ENCODE measurements at places on chromosomes 2 and 18.

DNA sequence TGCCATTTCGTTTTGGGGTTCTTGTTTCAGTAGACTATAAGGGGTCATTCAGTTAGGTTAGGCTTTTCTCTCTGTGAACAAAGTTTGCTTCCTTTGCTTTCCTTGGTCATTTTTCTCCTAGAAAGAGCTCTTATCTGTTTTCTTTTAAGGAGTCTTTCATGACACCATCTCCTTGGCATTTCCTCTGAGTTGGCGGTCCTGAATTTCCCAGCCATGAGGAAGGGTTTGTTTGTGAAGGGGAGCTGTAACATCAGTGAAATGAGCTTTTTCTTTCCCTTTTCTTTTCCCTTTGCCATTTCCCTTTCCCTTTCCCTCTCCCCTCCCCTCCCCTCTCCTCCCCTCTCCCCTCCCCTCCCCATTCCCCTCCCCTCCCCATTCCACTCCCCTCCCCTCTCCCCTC, 61.7 kb downstream of the MAP4K4 start:
- DNase-seq: no peak
- no peak overlapping the region for H3K4me3 ChIP-seq
- H3K27ac ChIP-seq: peak overlapping the region; percentile 68
- no peaks in the 10 kb centered on the region for H3K36me3 ChIP-seq
- no peaks in the 10 kb centered on the region for H3K27me3 ChIP-seq

DNA sequence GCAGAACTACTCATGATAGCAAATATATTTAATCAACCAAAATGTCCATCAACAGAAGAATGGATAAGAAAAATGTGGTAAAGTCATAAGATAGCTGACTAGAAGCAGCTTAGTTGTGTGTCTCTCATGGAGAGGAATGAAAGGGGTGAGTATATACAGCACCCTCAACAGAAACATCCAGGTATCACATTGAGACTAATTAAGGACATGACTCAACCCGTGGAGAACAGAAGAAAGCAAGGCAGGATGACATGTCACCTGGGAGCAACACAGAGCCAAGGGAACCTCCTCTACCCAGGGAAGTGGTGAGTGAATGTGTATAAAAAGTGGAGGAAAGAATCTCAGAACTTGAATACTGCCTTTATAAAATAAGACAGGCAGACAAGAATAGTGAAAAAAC, 1695.0 kb upstream of the CELF4 start:
- no peak overlapping the region for H3K27ac ChIP-seq
- no peaks in the 10 kb centered on the region for H3K4me1 ChIP-seq
- no peak overlapping the region for H3K4me3 ChIP-seq
- H3K36me3 ChIP-seq: no peaks in the 10 kb centered on the region
- no peak for DNase-seq

- no peak overlapping the region for H3K4me3 ChIP-seq
- H3K27ac ChIP-seq: no peak overlapping the region
- DNase-seq: no peak
- no peaks in the 10 kb centered on the region for H3K36me3 ChIP-seq
- H3K27me3 ChIP-seq: no peaks in the 10 kb centered on the region
- H3K4me1 ChIP-seq: no peaks in the 10 kb centered on the region
Observed at GRCh38 chr18:70046207-70046606, 98.5 kb upstream of the CD226 start.

DNA sequence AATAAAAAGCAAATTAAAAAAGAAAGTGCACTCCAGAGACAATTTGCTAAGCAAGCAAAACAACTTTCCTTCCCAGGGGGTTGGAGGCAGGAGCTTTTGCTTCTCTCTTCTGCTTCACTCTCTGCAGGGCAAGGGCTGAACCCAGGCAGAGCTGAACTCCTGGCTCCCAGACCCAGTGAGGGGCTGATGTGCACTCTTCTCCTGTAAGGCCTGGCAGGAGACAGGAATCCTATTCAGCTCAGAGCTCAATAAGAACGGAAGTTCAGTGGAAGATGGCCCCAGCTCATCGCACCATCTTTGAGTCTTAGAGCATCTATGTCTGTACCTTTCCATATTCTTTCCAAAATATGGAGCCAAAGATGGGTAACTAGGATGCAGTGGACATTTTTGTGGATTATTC, 29.1 kb downstream of the CIB4 start:
- no peak overlapping the region for H3K27ac ChIP-seq
- no peaks in the 10 kb centered on the region for H3K27me3 ChIP-seq
- DNase-seq: no peak
- H3K4me1 ChIP-seq: no peaks in the 10 kb centered on the region

- no peaks in the 10 kb centered on the region for H3K27me3 ChIP-seq
- no peak overlapping the region for H3K27ac ChIP-seq
- H3K36me3 ChIP-seq: no peaks in the 10 kb centered on the region
- DNase-seq: no peak
- H3K4me3 ChIP-seq: no peak overlapping the region
Observed at GRCh38 chr18:2049986-2050385, 521.3 kb downstream of the METTL4 start.

DNA sequence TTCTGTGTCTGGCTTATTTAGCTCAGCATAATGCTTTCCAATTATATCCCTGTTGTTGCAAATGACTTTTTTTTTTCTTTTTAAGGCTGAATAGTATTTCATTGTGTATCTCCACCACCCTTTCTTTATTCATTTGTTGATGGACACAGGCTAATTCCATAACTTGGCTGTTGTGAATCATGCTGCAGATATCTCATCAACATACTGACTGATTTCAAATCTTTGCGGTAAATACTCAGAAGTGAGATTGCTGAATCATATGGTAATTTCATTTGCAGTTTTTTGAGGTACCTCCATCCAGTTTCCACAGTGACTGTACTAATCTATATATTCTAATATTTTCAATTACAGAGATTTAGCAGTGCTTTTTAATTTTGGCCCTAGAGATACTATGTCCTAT, 266.2 kb downstream of the TMX3 start:
- H3K36me3 ChIP-seq: no peaks in the 10 kb centered on the region
- no peak overlapping the region for H3K27ac ChIP-seq
- H3K27me3 ChIP-seq: no peaks in the 10 kb centered on the region

DNA sequence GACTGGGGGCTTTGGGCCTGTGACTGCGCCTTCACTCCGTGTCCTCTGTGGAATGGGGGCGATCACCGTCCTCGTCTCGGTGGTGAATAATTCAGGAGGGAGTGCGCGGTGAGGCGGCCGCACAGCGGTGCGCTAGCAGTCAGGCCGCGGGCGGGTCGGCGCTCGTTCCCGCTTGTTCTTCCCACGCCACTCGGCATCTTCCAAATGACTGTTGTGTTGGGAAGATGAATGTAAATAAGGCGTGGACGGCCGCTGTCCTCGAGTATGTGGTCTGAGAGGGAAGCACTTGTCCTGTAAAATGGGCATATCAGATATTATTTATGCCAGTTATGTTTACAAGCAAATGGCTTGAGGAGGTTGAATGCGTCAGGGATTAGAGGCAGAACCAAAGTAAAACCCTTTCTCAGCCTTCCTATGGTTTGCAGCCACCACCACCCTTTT, 608 bp upstream of the VPS4B start:
- peak; percentile 56 for DNase-seq
- no peaks in the 10 kb centered on the region for H3K4me1 ChIP-seq
- H3K27me3 ChIP-seq: no peaks in the 10 kb centered on the region
- no peaks in the 10 kb centered on the region for H3K36me3 ChIP-seq
- H3K4me3 ChIP-seq: peak overlapping the region; percentile 73

DNA sequence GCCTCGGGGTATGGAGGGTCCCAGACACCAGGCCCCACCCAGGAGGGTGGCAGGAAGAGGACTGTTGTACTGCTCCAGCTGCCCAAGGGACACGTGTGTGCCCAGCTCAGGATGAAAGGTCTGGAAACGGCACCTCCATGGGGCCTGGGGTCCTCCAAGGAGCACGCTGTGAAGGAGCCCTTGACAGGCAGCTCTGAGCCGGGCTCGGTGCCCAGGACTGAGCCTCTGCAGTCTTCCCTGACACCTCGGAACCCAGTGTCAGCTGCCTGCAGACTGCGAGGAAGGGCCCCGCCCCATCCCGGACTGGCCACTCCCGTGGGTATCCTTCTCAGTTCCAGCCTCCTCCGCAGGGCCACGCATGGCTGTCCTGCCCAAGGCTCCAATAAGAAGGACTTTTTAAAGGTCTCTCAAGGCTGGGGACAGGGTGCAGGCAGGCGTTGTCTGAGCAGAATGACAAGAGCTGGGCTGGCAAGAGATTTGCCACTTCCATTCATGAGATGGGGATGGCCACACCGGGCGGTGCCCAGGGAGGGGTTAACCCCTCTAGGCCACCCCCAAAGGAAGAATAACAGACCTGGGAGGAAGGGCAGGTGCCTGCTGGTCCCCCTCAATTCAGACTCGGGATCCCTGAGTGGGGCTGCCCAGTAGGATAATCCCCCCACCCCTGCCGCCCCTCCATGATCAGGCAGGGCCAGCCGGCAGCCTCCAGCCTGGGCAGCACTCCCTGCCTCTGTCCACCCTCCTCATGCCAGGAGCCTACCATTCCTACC, 8.9 kb downstream of the ECEL1 start:
- H3K27me3 ChIP-seq: peaks cover 35% of the 10 kb centered on the region
- DNase-seq: no peak
- H3K4me3 ChIP-seq: no peak overlapping the region
- no peaks in the 10 kb centered on the region for H3K4me1 ChIP-seq
- H3K36me3 ChIP-seq: no peaks in the 10 kb centered on the region

- H3K4me3 ChIP-seq: peak within 1 kb of the TSS; percentile 94
- H3K27ac ChIP-seq: peak within 1 kb of the TSS; percentile 84
- H3K36me3 ChIP-seq: no peaks in the 10 kb centered on the region
- no peaks in the 10 kb centered on the region for H3K27me3 ChIP-seq
- DNase-seq: no peak
Observed at GRCh38 chr2:229270551-229271410, at the start of gene PID1. Gene PID1 (minus strand): TSS chr2:229271287. CDS start chr2:229271043, 244 bp downstream.

DNA sequence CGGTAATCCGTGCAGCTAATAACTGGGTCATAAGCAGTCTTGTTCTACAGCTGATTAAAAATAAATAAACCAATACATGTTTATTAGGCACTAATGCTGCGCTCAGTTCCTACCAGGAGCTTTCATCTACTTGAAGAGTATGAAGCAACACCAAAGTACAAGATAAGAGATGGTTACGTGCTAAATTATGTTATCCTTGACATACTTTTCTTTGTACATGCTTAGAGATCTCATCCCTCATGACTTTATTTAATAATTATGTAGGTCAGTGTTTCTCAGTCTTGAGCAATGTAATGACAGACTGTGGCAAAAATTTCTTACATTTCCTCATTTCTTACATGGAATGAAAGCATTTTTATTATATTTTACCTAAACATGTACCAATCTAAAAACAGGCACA, 54.6 kb upstream of the COBLL1 start:
- no peak overlapping the region for H3K27ac ChIP-seq
- H3K4me1 ChIP-seq: no peaks in the 10 kb centered on the region
- DNase-seq: no peak

- peaks cover 5% of the 10 kb centered on the region for H3K36me3 ChIP-seq
- DNase-seq: no peak
- H3K27me3 ChIP-seq: no peaks in the 10 kb centered on the region
- H3K4me3 ChIP-seq: peak overlapping the region; percentile 69
- H3K27ac ChIP-seq: peak overlapping the region; percentile 90
- peaks cover 27% of the 10 kb centered on the region for H3K4me1 ChIP-seq
Observed at GRCh38 chr2:43223521-43224001, 2.8 kb downstream of the ZFP36L2 start.

DNA sequence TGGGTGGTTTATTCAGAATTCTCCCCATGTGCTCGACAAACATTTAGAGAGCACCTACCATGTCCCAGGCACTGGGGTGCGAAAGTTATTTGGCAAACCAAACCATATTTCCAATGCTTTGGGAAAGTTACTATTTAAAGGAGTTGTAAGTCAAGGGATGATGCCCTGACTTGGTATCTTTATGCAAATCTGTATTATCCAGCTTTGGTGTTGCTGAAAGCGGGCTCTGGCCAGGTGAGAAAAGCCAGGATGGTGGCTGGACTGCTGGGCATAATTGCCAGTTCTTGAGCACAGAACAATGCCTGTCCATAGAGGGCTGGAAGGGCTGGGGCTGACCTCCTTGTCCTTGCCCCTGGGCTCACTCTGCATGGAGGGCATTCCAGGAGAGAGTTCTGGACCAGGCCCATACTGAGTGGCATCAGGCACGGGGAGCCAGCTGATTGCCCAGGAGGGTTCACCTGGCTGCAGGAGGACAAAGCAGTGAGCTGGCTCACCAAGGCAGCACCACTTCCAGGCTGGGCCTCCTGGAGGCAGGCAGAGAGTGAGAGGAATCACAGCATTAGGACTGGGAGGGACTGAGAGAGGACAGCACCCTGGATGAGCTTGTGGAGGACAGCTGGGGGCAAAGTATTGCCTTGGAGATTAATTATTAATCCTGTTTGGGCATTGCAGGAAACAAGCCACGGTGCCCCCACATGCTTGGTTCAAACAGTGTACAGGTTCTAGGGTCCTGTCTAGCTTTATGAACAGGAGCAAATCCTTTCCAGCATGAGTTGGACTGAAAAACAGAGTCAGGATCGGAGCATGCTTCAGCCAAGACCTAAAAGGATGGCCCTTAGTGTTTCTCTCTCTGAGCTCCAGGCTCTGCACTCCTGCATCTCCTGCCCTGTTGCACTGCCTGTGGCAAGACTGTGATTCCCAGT, 7.1 kb downstream of the KHK start:
- no peak overlapping the region for H3K4me3 ChIP-seq
- peaks cover 4% of the 10 kb centered on the region for H3K4me1 ChIP-seq
- no peak for DNase-seq
- no peaks in the 10 kb centered on the region for H3K36me3 ChIP-seq

- no peak for DNase-seq
- no peaks in the 10 kb centered on the region for H3K36me3 ChIP-seq
- H3K27ac ChIP-seq: no peak overlapping the region
- no peak overlapping the region for H3K4me3 ChIP-seq
- no peaks in the 10 kb centered on the region for H3K27me3 ChIP-seq
Observed at GRCh38 chr2:61554604-61555003, 16.4 kb upstream of the XPO1 start.

GRCh38 chr2:74883011-74883410, 49.1 kb downstream of the HK2 start:
- no peaks in the 10 kb centered on the region for H3K36me3 ChIP-seq
- no peak overlapping the region for H3K27ac ChIP-seq
- no peaks in the 10 kb centered on the region for H3K4me1 ChIP-seq
- H3K27me3 ChIP-seq: no peaks in the 10 kb centered on the region

DNA sequence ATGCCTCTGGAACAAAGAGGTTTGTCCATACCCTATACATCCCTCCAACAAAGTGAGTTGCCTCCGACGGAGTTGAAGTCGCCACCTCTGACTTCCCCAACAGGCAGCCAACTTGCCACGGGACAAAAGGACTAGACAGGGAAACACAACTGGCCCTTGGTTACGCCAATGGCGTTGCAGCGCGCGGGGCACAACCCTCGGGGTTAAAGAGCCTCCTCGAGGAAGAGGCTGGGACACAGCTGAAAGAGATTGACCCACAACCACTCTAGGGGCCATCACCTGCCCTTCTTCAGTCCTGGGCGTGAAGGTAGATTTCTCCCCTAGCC, 545 bp downstream of the GTF3C2 start:
- no peak for DNase-seq
- H3K27ac ChIP-seq: peak overlapping the region; percentile 94
- H3K27me3 ChIP-seq: no peaks in the 10 kb centered on the region
- no peaks in the 10 kb centered on the region for H3K36me3 ChIP-seq
- H3K4me3 ChIP-seq: peak overlapping the region; percentile 81
- peaks cover 9% of the 10 kb centered on the region for H3K4me1 ChIP-seq

GRCh38 chr2:98819231-98819766, 88.4 kb upstream of the MGAT4A start:
- peaks cover 4% of the 10 kb centered on the region for H3K27me3 ChIP-seq
- H3K27ac ChIP-seq: no peak overlapping the region
- H3K36me3 ChIP-seq: no peaks in the 10 kb centered on the region
- H3K4me3 ChIP-seq: no peak overlapping the region
- peaks cover 6% of the 10 kb centered on the region for H3K4me1 ChIP-seq

- H3K27me3 ChIP-seq: no peaks in the 10 kb centered on the region
- H3K27ac ChIP-seq: no peak overlapping the region
- no peak overlapping the region for H3K4me3 ChIP-seq
- H3K36me3 ChIP-seq: no peaks in the 10 kb centered on the region
- no peaks in the 10 kb centered on the region for H3K4me1 ChIP-seq
Observed at GRCh38 chr2:68687018-68687417, 43.6 kb downstream of the PROKR1 start.

All from breast epithelium (tissue), 4 donors.